ENCODE measurements at places on chromosomes 11 and 22.

- DNase-seq = no peak
Observed at GRCh38 chr11:36865846-36866245, 267.8 kb upstream of the RAG2 start.

- DNase-seq = no peak
Observed at GRCh38 chr22:48851933-48852549, 975.6 kb downstream of the BRD1 start.

DNA sequence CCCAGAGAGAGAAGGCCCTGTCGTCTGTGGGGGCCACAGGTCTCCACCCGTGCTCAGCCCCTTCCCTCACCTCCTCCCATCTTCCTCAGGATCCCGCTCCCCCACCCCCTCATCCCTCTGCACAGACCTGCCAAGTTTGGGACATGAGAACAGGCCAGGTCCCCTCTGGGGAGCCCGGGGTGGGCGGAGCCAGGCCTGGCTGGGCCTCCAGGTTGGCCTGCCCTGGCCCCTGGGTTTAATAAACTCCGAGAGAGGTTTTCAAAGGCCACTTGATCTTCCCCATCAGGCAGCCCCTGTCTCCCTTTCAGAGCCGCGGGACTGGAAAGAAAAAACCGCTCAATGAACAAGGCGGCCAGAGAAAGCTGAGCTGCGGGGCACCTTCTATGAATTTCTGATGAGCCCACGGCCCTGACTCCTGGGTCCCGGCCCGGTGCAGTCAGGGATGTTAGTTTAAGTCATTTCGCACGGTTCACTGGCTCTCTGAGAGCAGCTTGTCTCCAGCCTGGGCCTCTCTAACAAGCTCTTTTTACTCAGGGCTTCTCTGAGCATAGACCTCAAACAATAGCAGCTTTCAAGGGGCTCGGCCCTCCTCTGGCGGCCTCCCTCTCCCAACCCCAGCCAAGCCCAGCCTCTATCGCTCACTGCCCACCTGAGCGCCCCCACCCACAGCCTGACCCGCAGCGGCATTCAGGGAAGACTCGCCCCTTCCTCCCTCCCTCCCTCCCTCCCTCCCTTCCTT lies 64.8 kb downstream of the RPUSD4 start:
- DNase-seq = no peak

GRCh38 chr22:33958741-33959140 lies 38.5 kb upstream of the LARGE1 start:
- no peak for DNase-seq

DNA sequence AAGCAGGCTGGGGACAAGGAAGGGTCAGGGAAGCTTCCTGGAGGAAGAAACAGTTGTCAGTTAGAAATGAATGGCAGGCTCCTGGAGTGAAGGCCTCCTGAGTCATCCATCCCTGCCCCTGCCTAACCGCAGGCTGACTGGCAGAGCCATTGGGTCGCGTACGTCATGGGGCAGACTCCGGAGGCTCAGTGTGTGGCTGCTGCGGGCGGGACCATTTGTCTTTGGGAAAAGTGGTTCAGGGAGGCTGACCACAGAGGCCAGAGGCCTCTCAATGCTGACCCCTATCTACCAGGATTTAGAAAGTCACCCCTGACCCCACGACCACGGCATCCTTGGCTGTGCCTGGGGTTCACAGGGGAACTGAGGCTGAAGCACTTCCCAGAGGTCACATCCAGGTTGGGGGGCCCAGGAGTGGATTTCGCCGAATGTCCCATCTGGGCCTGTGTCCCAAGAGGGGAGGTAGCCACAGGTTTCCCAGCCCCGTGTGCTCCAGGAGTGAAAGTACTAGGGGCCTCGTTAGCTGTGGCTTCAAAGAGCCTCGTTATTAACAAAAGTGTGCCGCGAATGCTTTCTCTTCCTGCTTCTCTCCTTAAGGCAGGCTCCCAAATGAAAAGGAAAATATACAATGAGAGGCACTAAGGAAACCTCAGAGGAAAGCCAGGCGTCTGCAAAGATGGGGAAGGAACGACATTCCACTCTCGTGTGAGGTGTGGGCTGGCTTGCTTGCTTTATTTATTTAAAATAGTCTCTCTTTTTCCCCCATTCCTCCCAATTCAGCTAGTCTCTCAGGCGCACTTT lies 58.9 kb downstream of the FLRT1 start:
- no peak for DNase-seq

- no peak for DNase-seq
Observed at GRCh38 chr11:119496469-119496868, 73.5 kb upstream of the THY1 start.

- no peak for DNase-seq
Observed at GRCh38 chr11:5705688-5706087, 16.1 kb downstream of the TRIM22 start.

GRCh38 chr22:20550851-20551744 lies 43.7 kb downstream of the MED15 start:
- DNase-seq = no peak

GRCh38 chr11:94132152-94132558 lies 3.5 kb downstream of the PANX1 start:
- no peak for DNase-seq

GRCh38 chr11:71334191-71334590 lies 81.8 kb upstream of the SHANK2 start:
- DNase-seq = no peak

GRCh38 chr11:72048766-72049460 lies 31.4 kb downstream of the NUMA1 start:
- no peak for DNase-seq

- no peak for DNase-seq
Observed at GRCh38 chr11:75365711-75366181, 14.3 kb upstream of the ARRB1 start.

DNA sequence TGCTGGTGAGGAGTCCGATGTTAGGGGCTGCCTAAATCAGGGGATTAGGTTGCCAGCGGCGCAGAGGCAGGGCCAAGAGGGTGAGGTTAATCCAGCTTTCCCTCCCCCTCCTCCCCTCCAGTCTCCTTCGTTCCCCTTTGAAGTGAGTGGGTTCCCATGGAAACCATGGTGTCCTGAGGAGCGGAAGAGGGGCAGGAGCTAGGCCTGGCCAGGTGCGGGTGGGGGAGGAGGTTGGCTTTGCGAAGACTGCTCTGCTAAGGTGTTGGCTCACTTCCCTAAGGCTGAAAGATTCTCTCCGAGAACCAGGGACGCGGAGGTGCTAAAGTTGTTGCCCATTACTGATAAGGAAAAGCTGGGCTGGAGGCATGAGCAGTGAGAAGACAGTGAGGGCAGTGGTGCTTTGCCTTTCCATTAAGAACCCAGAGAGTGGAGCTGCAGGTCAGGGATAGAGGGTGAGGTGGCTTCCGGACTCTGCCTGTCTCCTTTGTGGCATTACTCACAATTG lies 124.6 kb downstream of the FEZ1 start:
- DNase-seq = no peak

- no peak for DNase-seq
Observed at GRCh38 chr11:19644316-19644715, 68.3 kb upstream of the NAV2 start.

GRCh38 chr22:22508274-22509176 lies at the start of gene ZNF280B:
ZNF280B (minus strand) TSS chr22:22508742; CDS start chr22:22489398, 19,344 bp downstream.
- DNase-seq = no peak

GRCh38 chr11:104876324-104876723 lies 21.9 kb downstream of the CASP12 start:
- DNase-seq = no peak

DNA sequence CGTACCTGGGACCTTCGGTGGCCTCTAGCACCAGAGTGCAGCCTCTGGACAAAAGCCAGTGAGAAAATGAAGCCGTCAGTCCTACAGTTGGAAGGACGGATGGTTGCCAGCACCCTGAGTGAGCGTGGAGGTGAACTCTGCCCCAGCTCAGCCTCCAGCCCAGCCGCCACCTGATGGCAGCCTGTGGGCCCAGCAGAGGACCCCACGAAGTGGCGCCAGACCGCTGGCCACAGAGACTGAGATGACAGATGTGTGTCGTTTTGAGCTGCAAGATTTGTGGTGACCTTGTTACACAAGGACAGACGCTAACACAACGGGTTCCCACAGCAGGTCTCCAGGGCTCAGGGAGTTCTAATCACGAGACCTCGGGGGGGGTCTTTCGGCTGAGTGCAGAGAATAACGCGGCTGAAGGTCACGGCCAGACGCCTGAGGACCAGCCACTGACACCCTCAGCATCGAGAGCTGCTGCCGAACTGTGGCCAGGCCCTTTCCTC lies 75.0 kb downstream of the BRD1 start:
- DNase-seq = no peak

DNA sequence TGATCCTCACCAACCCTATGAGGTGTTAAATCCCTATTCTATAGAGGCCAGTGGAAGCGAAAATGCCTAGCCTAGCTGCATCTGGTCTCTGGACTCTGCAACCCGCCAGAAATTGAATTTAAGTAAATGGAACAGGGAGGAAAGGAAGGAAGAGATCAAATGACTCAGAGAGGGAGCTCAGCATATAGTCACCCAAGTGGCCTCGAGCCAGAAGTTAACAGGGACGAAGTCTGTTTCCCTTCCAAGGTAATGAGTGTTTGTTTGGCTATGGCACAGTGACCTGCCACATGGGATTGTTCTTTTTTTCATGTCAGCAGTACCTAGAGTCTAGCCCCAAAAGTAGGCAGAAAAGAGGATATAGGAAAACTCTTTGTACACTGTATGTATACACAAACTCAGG lies 66.3 kb downstream of the PAK1 start:
- DNase-seq = no peak

GRCh38 chr11:19729141-19729540 lies 16.5 kb downstream of the NAV2 start:
- DNase-seq = no peak

- DNase-seq = no peak
Observed at GRCh38 chr11:120338107-120338933, 2.1 kb downstream of the ARHGEF12 start.

DNA sequence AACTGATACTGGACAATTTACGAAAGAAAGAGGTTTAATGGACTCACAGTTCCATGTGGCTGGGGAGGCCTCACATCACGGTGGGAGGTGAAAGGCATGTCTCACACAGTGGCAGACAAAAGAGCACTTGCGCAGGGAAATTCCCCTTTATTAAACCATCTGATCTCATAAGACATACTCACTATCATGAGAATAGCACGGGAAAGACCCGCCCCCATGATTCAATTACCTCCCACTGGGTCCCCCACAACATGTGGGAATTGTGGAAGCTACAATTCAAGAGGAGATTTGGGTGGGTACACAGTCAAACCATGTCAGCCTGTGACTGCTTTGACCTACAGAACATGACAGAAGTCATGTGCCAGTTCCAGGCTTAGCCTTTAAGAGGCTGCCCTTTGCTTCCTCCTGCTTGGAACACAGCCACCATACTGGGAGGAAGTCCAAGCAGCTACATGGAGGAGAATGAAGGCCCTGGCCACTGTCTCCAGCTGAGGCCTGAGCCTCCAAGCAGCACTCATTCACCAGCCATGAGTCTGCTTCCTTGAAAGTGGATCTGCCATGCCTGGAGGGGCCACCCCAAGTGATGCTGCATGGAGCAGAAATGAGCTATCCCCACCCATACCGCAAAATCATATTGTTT lies 10.9 kb upstream of the GAL start:
- DNase-seq = no peak

- no peak for DNase-seq
Observed at GRCh38 chr11:2196970-2197770, 25.6 kb upstream of the TH start.

- DNase-seq = no peak
Observed at GRCh38 chr22:50301581-50301991, 5.9 kb downstream of the PLXNB2 start.

DNA sequence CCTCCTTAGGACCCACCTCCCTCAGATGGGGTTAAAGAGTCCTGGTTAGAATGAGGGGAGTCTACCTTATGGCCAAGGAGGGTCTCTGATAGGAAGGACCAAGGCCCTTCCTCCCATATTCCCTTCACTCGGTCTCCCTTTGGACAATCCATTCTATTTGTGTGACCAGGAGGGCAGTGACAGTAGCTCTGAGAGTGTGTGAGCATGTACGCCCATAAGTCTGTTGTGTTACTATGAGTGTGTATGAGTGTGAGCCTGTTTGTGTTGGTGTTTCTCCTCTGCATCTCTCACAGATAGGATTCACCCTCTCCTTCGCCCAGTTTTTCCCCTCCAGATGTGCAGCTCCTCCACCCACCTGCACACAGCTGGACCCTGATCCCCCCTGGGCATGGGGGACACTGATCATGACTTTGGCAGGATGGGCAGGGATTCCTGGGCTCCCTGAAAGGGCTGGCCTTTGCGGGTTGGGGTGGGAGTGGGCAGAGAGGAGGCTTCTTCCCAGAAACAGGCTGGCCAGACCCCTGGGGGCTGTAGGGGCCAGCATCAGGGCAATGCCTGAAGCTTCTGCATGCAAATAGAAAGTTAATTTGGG lies 14.5 kb downstream of the PHLDB1 start:
- DNase-seq = no peak

GRCh38 chr11:34250732-34251588 lies 106.8 kb downstream of the ABTB2 start:
- DNase-seq = no peak

All from cortex of kidney (tissue), 1 donor.